Stimulated activated CD8-positive, alpha-beta memory T cell treated with anti-CD3 and anti-CD28 coated beads, Interleukin-12 subunit alpha, Interleukin-12 subunit beta, amount 100 ng/mL, for 1 hour (primary cell): ENCODE measurements at places on chromosomes 1 and 21.
A peak's percentile ranks its signal among the peaks of the same experiment; 100 is the strongest.

- no peak for DNase-seq
Measured at GRCh38 chr1:94154989-94155388, 34.0 kb upstream of the ABCA4 start.

- DNase-seq: peak; percentile 34
Measured at GRCh38 chr1:204410688-204411450, 748 bp downstream of the PPP1R15B start.

DNA sequence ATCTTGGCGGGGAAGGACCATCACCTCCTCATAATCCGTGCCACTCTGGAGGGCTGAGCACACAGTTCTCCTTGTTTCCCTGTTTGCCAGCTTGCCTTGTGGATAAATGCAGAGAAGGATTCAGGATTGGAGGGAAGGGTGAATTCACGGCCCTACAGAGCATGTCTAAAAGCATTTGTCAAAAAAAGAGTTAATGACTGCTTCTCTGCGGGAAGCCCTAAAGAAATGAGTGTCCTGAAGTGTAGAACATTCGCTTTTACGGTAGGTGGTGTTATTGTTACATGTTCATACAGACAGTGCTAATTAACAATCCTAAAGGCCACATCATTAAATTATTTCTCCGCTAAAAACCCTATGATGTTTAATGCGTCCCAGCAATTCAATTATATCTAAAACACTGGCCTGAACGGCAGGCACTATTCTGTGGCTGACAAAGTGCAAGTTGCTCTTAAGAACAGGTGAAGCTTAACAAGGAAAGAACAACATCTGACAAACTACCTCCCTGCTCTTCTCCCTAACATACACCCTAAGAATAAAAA lies 112.3 kb upstream of the NFIA start:
- no peak for DNase-seq

GRCh38 chr1:118984722-118985639 lies 3.2 kb downstream of the TBX15 start:
- DNase-seq: no peak

DNA sequence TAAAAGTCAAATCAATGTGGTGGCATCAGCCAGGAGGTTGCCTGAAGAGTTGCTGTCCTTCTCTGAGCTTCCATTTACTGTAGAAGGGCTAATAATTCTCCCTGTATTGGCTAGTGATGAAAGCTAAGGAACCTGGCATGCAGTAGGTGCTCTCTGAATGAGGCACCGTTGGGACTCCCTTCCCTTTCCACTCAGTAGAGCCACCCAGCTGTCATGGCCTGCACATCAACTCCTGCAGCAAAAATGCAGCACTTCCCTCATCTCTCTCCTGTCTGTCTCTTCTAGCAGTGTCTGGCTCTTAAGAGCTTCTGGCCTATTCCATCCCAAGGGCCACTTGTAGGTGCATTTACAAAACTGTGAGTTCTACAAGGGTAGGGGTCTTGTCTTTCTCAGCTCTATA lies 369.0 kb downstream of the MATN1 start:
- DNase-seq: no peak
